ENCODE measurements at places on chromosomes 3 and 15. TPM values are rescaled to one million over a fixed set of nuclear protein-coding genes. Genes with fewer than 3 reads are reported as not detected.

GRCh38 chr15:89611317-89611716 is 36.0 kb downstream of the TICRR start:
- DNase-seq, result no peak
- H3K4me1 ChIP-seq, result peaks cover 2% of the 10 kb centered on the region
- H3K4me3 ChIP-seq, result no peak overlapping the region
- no peak overlapping the region for H3K27ac ChIP-seq

DNA sequence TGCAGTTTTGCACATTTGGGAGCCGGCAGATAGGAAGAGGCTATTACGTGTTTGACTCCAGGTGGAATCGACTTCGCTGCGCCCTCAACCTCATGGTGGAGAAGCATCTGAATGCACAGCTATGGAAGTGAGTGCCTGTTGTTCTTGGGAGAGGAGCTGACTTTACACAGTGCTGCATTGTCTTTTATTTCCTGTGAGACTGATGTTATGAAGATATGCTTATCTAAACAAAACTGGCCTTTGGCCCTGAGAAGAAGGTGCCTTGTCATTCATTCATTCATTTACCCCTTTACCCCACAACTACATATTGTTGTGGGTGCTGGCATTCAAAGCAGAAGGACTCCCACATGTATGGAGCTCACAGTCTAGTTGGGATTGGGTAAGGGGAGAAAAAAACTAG is 32.6 kb downstream of the PSMD6 start:
- peak overlapping the region; percentile 70 for H3K27ac ChIP-seq
- no peaks in the 10 kb centered on the region for H3K27me3 ChIP-seq
- H3K4me3 ChIP-seq, result no peak overlapping the region
- H3K36me3 ChIP-seq, result peaks cover 73% of the 10 kb centered on the region
- no peak for DNase-seq

- no peak for DNase-seq
- H3K27me3 ChIP-seq, result no peaks in the 10 kb centered on the region
- H3K4me1 ChIP-seq, result peaks cover 9% of the 10 kb centered on the region
- H3K4me3 ChIP-seq, result no peak overlapping the region
Observed at GRCh38 chr3:11509173-11510000, 134.3 kb downstream of the VGLL4 start.

- no peaks in the 10 kb centered on the region for H3K27me3 ChIP-seq
- peaks cover 76% of the 10 kb centered on the region for H3K4me1 ChIP-seq
- peak; percentile 79 for DNase-seq
- peak overlapping the region; percentile 100 for H3K27ac ChIP-seq
- peaks cover 14% of the 10 kb centered on the region for H3K36me3 ChIP-seq
Observed at GRCh38 chr3:128787256-128788253, 61.6 kb downstream of the RAB7A start.

DNA sequence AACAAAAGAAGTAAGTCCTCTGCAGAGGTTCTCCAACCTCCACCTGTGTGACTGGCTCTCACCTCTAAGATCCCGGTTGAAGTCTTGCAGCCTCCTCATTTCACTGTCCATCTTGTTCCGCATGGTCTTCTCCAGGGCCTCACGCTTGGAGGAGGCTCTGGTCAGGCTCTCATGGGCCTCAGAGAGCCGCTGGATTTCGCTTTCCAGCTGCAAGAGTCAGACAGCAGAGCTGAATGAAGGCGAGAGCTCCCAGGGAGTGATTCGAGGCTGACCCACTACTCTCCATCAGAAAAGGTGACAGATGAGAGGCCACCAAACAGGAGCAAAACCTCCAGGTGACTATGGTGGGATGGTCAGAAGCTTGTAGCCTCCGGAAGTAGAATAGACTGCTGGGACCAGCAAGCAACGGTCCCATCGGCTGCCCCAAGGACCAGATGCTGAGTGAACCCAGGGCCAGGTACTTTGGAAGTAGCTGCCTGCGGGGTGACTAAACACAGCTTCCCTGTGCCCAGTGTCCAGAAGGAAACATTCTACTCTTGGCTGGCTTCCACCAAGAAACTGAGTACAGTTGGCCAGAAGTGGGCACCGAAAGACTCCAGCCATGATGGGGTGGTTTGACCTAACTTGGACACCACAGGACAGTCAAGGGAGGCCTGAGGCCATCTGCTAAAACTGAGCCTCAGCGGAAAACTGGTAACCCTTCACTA is 7.9 kb downstream of the AMOTL2 start:
- H3K4me1 ChIP-seq, result peaks cover 15% of the 10 kb centered on the region
- H3K36me3 ChIP-seq, result no peaks in the 10 kb centered on the region
- no peak overlapping the region for H3K27ac ChIP-seq
- H3K4me3 ChIP-seq, result no peak overlapping the region
- DNase-seq, result no peak

GRCh38 chr3:138747225-138747624 is 87.5 kb downstream of the PIK3CB start:
- no peak overlapping the region for H3K4me3 ChIP-seq
- no peak overlapping the region for H3K27ac ChIP-seq
- no peak for DNase-seq
- peaks cover 2% of the 10 kb centered on the region for H3K36me3 ChIP-seq
- no peaks in the 10 kb centered on the region for H3K27me3 ChIP-seq

GRCh38 chr15:74523982-74524381 is 17.0 kb upstream of the ARID3B start:
- no peaks in the 10 kb centered on the region for H3K4me1 ChIP-seq
- no peaks in the 10 kb centered on the region for H3K27me3 ChIP-seq
- H3K27ac ChIP-seq, result no peak overlapping the region
- no peaks in the 10 kb centered on the region for H3K36me3 ChIP-seq

- no peak overlapping the region for H3K27ac ChIP-seq
- no peaks in the 10 kb centered on the region for H3K27me3 ChIP-seq
- no peaks in the 10 kb centered on the region for H3K36me3 ChIP-seq
- no peaks in the 10 kb centered on the region for H3K4me1 ChIP-seq
- DNase-seq, result no peak
- no peak overlapping the region for H3K4me3 ChIP-seq
Observed at GRCh38 chr3:77648214-77648613, 608.3 kb downstream of the ROBO2 start.

- no peak for DNase-seq
- H3K4me3 ChIP-seq, result no peak overlapping the region
- no peaks in the 10 kb centered on the region for H3K36me3 ChIP-seq
- H3K27me3 ChIP-seq, result peaks cover 10% of the 10 kb centered on the region
- no peak overlapping the region for H3K27ac ChIP-seq
Observed at GRCh38 chr3:172659246-172660002, 51.4 kb downstream of the NCEH1 start.

DNA sequence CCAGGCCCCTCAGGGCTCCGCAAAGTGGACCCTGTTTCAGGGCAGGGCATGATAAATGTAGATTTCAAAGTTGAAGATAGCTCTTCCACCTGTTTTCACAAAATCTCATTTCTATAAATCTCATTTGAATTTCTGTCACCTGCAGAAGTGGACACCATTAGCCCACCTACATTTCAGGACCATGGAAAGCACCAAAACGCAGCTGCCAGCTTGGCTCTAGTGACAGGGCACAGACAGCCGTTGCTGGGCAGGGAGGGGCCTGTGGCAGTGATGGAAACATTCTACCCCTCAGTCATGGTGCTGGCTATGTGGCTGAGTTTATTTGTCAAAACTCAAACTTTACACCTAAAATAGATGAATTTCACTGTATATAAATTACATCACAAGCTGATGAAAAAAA is 40.4 kb downstream of the PRR23E start:
- no peaks in the 10 kb centered on the region for H3K27me3 ChIP-seq
- H3K27ac ChIP-seq, result no peak overlapping the region
- no peaks in the 10 kb centered on the region for H3K4me1 ChIP-seq
- no peak overlapping the region for H3K4me3 ChIP-seq

DNA sequence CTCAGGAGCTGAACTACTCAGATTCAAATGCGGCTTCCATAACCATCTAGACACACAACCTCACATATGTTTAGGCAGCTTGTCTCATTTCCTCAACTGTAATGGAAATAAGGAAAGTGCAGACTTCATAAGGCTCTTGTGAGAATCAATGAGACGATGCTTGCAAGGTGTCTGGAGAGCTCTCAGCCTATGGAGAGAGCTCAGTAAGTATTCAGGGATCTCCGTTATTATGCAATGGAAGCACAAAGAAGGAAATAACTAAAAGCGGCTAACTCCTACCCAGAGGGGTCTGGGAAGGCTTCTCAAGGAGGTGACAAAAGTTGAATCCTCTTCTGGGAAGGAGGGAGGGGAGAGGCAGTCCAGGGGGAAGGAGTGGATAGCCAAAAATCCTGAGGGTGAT is 50.1 kb upstream of the LIPC start:
- no peak overlapping the region for H3K4me3 ChIP-seq
- no peak for DNase-seq
- H3K27me3 ChIP-seq, result no peaks in the 10 kb centered on the region
- H3K27ac ChIP-seq, result no peak overlapping the region

- H3K27ac ChIP-seq, result no peak overlapping the region
- peaks cover 75% of the 10 kb centered on the region for H3K27me3 ChIP-seq
- peaks cover 5% of the 10 kb centered on the region for H3K4me1 ChIP-seq
Observed at GRCh38 chr3:142961539-142961938, 1.9 kb downstream of the PAQR9 start.

DNA sequence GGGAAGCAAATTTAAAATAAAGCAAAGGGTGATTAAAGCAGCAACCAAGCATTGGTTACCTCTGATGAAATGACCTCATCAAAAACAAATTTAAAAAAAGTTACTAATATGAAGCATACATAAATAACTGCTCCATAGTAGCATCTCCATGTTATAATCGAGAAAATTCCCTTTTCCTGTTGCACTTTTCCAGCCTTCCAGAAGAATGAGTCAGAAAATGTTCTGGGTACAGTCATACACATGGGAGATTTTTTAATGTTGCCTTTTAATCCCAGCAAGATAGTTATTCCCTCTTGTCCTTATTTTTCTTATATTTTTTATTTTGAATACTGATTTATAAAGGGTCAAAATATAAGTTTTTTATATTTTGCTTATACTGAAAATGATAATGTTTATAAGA is 2.6 kb upstream of the TMCO5A start:
- no peaks in the 10 kb centered on the region for H3K4me1 ChIP-seq
- H3K4me3 ChIP-seq, result no peak overlapping the region
- no peaks in the 10 kb centered on the region for H3K36me3 ChIP-seq

GRCh38 chr3:155047672-155048071 is 32.4 kb upstream of the MME start:
- H3K4me3 ChIP-seq, result no peak overlapping the region
- H3K27ac ChIP-seq, result no peak overlapping the region
- no peaks in the 10 kb centered on the region for H3K36me3 ChIP-seq
- no peak for DNase-seq
- no peaks in the 10 kb centered on the region for H3K27me3 ChIP-seq
- no peaks in the 10 kb centered on the region for H3K4me1 ChIP-seq

- no peak overlapping the region for H3K27ac ChIP-seq
- H3K4me1 ChIP-seq, result no peaks in the 10 kb centered on the region
- H3K36me3 ChIP-seq, result peaks cover 2% of the 10 kb centered on the region
- DNase-seq, result no peak
Observed at GRCh38 chr15:65092911-65093792, 16.6 kb downstream of the KBTBD13 start.

DNA sequence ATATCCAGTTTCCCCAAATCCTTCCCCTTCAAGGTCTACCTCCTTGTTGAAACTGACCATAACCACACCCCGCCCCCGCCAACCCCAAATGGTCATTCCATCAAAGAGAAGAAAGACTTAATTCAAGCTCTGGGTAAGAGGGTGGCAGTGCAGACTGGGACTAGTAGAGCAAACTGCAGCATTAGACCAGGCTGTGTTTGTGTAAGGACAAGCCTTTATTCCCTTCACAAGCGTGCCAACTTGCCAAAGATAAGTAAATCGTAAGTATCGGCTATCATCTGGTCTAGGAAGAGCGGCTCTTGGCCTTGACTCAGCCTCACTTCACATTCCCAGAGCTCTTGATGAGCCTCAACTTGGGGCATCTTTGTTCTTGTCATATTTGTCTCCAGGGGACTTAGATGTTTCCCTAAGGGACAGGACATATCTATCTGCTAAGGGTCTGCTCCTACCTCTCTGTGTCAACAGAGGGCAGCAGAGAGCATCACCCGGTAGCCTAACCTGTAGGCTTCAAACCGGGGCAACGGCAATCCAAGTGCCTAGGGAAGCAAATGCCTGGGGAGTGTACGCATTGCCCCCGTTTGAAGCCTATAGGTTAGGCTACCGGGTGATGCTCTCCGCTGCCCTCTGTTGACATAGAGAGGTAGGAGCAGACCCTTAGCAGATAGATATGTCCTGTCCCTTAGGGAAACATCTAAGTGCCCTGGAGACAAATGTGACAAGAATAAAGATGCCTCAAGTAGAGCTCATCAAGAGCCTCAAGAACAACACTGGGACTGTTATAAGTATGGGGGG is 8.9 kb upstream of the MAP3K13 start:
- H3K36me3 ChIP-seq, result no peaks in the 10 kb centered on the region
- DNase-seq, result peak; percentile 92
- no peaks in the 10 kb centered on the region for H3K4me1 ChIP-seq
- H3K4me3 ChIP-seq, result no peak overlapping the region
- H3K27me3 ChIP-seq, result peaks cover 27% of the 10 kb centered on the region

GRCh38 chr3:64271631-64272030 is 46.4 kb upstream of the PRICKLE2 start:
- H3K36me3 ChIP-seq, result no peaks in the 10 kb centered on the region
- no peak for DNase-seq
- H3K27me3 ChIP-seq, result peaks cover 18% of the 10 kb centered on the region

- no peak overlapping the region for H3K27ac ChIP-seq
- peaks cover 37% of the 10 kb centered on the region for H3K36me3 ChIP-seq
- H3K4me1 ChIP-seq, result peaks cover 34% of the 10 kb centered on the region
- DNase-seq, result no peak
Observed at GRCh38 chr3:171295484-171296373, 164.5 kb downstream of the TNIK start.

- H3K36me3 ChIP-seq, result peaks cover 41% of the 10 kb centered on the region
- DNase-seq, result no peak
- H3K27ac ChIP-seq, result peak overlapping the region; percentile 76
- H3K4me1 ChIP-seq, result peaks cover 73% of the 10 kb centered on the region
- no peaks in the 10 kb centered on the region for H3K27me3 ChIP-seq
Observed at GRCh38 chr3:71080517-71081083, 502.9 kb downstream of the FOXP1 start.

DNA sequence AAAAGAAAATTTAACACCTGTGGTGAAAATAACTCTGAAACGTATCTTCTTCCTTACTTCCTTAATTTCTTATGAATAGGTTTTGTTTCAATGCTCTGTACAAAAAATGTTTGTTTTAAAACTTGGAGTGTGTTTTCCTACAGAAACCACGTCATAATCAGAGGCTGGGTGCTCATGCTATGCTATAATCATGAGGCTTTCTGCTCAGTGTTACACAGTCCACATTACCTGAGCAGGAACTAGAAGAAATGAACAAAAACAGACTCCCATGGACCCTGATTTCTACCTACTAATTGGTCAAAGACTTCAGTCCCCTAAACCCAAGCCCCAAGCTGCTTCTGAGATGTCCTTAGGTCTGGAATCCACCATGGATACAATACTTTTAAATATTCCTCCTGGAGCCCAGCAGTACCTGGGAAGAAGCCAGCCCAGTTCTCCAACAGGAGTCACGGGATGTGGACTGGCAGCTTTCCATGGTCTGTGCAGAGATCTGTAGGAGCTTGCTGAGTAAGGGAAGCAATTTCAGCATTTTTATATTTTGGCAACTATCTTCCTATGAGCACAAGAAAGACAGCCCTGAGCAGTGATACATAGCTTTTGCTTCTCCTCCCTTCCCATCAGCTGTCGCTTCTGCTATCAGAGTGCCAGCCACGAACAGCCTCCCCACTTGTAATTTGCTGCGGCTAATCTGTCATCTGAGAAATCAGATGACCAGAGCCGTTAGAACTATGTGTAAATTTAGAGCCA is 65.6 kb downstream of the WDR72 start:
- no peak overlapping the region for H3K27ac ChIP-seq
- DNase-seq, result no peak
- H3K36me3 ChIP-seq, result no peaks in the 10 kb centered on the region
- H3K27me3 ChIP-seq, result no peaks in the 10 kb centered on the region
- H3K4me3 ChIP-seq, result no peak overlapping the region
- no peaks in the 10 kb centered on the region for H3K4me1 ChIP-seq

Gene FAM107A
- total RNA-seq, result not detected

Gene PLA2G4B
- total RNA-seq, result 8.5 TPM

Gene SYNPR
- not detected for total RNA-seq

Gene AP3B2
- not detected for total RNA-seq

Gene ACP3
- not detected for total RNA-seq

Gene IQCF5
- not detected for total RNA-seq
